ENCODE measurements at places on chromosomes 2 and 18.
A peak's percentile ranks its signal among the peaks of the same experiment; 100 is the strongest.

DNA sequence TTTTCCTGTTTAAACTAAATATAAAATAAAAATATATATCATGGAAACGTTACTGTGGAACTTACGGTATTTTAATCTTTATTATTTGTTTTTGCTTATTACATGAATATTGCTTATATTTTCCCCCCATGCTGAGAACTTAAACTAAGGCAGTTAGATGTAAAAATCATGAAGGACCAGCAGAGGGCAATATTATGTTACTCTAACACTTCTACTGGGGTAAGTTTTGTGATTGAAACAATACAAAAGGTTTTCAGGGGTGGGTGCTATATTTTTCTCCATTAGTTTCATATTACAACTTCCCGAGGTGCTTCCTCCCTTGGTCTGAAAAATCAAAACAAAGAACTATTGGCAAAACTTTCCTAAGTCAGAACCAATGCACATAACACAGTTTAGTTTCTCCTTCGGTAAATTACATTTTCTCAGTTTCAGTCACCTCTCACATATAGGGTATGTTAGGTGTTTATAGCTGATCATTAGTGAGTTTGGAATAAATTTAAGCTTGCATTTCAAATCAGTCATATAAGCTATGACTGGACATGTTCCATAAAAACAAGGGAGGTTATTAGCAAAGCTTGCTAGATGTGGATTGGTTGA lies 54.8 kb downstream of the ZNF407 start:
- no peak for DNase-seq

- DNase-seq: peak; percentile 37
Observed at GRCh38 chr2:75560768-75561565, at the start of gene EVA1A. EVA1A (minus strand) TSS chr2:75560939; CDS start chr2:75518140, 42,799 bp downstream.

DNA sequence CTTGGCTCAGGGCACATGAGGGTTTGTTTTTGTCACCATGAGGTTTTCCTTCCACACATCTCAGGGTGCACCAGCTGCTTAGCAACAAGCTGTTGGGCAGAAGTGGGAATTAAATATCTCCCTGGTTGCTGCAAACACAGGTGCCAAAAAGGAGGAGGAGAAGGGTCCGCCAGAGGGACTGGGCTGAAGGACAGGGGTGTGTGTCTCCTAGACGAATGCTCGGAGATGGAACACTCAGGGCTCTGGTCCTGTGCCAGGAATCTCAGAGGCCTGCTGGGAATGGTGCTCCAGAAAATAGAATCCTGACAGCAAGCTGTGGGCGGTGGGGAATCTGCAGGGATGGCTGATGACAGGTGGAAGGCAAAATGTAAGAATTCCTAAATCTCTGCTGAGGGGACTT lies 94.5 kb downstream of the VSNL1 start:
- no peak for DNase-seq

DNA sequence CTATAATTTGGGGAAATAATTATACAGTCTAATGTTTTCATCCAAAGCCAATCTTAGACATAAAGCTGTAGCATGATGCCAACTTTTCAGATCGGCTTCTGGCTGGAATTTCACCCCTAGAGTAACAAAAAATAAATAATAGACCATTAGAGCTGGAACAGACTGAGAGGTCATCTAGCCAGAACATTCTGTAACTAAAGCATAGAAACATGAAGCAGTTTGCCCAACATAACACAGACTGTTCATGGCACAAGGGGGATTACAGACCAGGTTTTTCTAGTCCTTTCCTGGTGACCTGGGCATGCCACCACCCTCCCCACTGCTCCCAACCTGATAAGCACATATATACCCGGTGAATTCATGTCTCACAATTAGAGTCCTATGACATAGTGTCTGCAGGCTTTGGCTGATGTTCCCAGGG lies 116.4 kb upstream of the PPP1CB start:
- no peak for DNase-seq

DNA sequence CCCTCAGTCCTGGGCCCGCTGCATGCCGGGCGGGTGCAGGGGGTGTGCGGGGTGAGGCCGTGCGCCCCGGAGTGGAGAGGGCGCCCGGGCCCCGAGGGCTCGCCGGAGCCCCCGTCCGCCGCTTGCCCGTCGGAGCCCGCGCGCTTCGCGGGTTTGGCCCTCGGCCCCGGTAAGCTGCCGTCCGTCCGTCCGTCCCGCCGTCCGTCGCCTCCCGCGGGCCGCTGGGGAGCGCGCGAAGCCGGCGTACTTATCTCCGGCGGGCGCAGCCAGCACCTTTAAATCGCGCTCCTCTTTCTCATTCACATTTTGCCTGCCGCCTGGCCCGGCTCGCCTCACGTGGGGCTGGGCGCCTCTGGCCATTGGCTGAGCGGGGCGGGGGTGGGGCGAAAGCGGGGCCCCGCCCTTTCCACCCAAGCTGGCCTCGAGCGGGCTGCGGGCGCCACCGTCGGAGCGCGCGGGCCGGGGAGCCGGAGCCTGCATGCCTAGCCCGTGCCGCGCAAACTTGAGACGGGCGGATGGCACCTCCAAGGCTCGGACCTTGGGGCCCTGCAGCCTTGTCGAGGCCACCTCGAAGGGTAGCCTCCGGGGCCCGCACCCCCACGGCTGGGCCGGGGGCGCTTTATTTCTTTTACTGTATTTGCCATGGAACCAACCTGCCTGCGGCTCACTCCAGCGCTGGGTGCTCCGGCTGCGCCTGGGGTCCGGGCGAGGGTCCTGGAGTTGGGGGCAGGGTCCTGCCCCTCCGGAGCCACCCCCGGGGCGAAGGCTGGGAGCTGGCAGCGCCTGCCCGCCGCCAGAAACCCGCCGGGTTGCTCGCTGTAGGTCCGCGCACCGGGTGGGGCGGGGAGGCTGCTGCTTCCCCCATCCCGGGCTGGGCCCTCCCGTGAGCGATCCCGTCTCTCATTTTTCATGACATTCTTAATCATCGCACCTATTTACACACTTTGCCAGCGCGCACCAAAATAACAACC lies at the start of gene GBX2:
TSS of gene GBX2 (minus strand) at position 277 of the 971 bp plus-strand sequence. CDS start 415 bp downstream, outside the sequence.
- DNase-seq: no peak

DNA sequence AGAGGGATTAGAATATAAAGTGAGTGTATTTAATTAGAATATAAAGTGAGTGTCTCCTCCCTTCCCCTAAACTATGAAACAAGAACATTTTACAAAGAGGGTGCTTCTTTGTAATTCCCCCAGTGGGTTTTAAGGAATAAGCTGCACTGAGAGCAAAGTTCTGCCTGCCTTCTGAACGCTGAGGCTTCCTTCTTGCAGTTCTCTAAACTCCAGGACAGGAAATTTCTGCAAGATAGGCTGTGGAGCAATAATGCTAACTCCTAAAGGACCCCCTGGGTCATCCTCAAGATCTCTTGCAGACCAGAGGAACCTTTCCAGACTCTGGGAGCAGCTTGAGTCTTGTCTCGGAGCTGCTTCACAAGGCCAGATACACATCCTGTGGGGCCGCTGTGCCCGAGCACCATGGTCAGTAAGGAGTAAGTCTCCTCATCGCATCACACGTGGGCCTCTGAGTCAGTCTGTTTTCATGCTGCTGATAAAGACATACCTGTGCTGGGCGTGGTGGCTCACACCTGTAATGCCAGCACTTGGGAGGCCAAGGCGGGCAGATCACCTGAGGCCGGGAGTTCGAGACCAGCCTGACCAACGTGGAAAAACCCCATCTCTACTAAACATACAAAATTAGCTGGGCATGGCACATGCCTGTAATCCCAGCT lies 87.5 kb upstream of the KCNE4 start:
- DNase-seq: no peak

DNA sequence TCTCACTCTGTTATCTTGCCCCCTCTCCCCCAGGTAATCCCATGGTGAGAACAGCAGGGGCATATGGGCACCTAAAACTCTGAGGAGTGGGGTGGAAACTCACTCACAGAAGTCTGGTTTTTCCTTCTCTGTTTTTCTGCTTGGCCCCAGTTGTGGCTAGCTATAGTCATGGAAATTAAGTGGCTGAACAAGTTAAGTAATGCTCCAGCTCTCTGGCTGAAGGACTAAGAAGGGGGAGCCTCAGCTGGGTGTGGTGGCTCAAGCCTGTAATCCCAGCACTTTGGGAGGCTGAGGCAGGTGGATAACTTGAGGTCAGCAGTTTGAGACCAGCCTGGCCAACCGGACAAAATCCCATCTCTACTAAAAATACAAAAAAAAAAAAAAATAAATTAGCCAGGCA lies 261.0 kb downstream of the TPGS2 start:
- no peak for DNase-seq

- DNase-seq: no peak
Observed at GRCh38 chr2:42829671-42830440, 37.5 kb upstream of the HAAO start.

- DNase-seq: no peak
Observed at GRCh38 chr2:188326669-188327301, 35.1 kb downstream of the GULP1 start.

DNA sequence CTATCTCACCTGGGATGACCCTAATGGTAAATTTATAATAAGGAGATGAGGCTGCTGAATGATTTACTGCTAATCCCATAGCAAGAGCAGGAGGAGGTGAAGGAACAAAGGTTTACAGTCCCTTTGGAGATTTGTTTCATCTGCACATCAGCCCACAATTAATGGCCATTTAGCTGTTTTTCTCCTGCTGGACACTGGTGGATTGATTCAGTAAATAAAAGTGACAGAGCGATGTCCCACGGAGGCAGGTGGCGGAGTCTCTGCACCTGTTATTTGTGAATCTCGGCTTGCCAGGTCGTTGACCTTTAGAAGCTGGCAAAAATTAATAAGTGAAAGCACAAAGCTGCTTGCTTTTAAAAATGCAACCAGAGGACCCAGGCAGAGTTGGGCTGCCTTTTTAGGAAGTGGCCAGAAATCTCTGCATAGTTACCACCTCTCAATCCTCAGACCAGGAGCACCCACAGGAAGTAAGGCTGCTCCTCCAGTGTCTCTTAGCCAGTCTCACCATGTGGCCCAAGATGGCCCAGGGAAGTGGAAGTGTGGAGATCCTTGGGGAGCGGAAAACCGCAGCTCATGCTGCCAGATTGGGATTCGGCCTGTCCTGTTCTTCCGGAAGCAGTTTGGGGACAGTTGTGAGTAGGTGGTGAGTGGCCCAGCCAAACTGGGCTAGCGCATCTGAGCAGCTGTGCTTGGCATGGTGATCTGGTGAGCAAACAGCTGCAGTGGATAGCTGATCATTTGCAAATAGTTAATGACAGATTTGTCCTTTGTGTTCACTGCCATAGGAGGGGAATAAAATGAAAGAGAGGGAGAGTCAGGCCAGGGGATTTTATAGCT lies 1005.7 kb upstream of the PIK3C3 start:
- DNase-seq: no peak

GRCh38 chr2:151038516-151038915 lies 223.1 kb downstream of the RBM43 start:
- no peak for DNase-seq

DNA sequence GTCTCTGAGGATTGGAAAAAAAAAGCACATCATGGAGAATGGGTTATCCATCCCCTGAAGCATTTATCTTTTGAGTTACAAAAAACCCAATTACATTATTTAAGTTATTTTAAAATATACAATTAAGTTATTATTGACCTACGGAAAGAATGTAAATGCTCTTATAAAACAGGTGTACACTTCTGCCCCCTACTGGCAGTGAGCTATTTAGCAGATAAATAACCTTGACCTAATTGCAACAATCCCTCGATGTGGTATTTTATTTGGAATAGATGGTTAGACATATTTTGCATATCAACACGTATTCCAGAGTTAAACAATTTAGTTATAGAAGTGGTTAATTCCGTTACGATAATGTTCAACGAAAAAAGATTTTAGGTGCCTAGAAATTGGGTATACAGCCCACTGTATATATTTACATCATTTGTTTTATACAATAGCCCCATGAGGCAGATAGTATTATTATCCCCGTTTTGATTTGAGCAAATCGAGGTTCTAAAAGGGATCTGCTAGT lies 9.1 kb upstream of the DAW1 start:
- peak; percentile 31 for DNase-seq

GRCh38 chr2:217707131-217707611 lies 295.6 kb downstream of the TNS1 start:
- no peak for DNase-seq

DNA sequence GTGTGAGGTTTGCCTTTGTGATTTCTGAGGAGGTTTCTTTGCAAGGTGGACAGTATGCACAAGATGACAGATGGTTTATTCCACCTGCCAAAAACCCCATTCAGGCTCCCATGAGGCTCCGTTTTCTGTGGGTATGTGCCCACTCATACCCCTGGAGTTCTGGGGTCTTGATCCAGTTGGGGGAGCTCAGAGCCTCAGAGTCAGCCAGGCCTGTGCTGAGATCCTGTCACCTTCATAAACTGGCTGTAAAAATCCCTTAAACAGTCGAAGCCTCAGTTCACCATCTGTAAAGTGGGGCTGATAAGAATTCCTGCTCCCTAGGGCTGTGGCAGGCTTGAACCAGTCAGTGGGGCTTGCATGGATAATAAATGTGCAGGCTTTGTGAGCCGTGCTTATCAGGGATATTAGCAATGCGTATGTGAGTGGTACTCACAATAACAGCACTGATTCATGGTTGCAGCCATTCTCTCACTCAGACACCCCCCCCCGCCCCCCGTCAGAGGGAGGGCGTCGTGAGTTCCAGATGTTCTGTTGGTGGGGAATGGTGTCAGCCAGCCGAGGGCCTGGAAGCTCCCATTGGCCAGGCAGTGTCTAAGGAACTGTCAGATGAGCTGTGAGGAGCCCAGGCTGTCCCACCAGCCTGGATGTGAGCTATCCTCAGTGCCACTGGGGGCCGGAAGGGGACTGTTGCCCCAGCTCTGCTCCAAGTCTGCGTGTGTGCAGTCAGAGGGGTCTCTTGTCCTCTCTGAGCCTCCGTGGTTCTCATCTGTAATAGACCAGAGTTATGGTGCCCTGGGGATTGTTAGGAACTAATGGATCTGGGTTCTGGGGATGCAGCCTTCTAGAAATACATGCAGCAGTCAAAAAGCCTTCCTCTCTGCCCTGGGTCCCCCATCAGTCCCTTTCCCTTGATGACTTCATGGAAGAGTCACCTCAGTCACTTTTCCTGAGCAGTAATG lies 51.7 kb downstream of the KCNIP3 start:
- peak; percentile 18 for DNase-seq

DNA sequence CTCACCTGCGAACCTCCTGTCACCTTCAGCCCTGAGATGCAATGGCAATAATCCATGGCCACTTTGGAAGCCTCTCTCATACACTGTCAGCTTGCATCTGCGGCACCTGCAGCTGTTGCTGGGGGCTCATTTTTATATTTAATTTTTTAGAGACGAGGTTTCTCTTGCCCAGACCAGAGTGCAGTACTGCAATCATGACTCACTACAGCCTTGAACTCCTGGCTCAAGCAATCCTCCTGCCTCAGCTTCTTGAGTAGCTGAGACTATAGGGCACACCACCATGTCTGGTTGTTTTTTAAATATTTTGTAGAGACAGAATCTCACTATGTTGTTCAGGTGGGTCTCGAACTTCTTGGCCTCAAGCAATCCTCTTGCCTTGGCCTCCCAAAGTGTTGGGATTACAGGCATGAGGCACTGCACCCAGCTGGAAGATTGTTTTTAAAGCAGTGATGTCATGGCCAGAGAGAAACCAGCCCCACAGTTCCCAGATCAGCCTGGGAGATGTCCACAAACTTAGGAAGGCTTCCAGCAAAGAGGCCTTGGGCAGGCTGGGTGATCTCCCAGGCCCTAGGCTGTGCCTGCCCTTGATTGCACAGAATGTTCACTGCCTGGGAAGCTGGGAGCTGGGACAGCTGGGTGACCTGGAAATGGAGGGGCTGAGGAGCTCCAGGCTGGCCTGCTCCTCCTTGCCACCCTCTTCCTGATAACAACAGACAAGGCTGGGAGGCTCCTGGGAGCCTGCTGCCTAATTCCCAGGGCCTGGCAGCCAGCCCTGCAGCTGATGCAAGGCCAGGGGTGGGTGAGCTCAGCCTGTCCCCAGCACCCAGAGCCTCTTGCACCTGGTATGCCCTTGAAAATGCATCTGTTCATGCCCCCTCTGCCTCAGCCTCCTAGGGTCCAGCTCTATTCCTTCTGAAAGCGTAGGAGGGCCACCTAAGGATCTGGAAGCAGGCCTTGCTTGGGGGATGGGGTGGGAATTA lies 27.1 kb downstream of the SH2D6 start:
- no peak for DNase-seq
